ENCODE measurements at places on chromosomes 5 and 9.

DNA sequence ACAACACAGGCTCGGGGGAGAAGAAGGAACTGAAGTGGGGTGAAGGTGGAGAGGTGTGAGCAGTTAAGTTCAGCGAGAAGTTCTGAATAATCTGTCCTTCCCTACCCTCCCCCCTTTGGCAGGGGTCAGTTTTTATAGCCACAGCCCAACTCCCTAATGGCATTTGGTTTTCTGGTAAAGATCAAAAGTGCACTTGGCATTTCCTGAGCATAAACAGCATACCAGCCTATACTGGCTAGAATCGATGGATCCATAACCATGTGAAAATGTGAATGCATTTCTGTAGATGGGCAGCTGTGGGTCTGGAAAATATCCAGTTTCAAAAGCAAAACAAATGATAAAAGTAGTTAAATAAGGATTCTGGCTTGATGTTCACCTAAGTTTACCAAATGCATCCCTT is 410.9 kb downstream of the PLK2 start:
- DNase-seq, result no peak

GRCh38 chr9:5382479-5382878 is 42.8 kb upstream of the RLN1 start:
- DNase-seq, result no peak

- DNase-seq, result no peak
Observed at GRCh38 chr5:18754201-18754600, 1119.9 kb downstream of the TAF11L14 start.

- no peak for DNase-seq
Observed at GRCh38 chr5:120358949-120359348, 105.2 kb upstream of the PRR16 start.

GRCh38 chr9:82382887-82383616 is 394.5 kb downstream of the SPATA31D1 start:
- DNase-seq, result no peak

DNA sequence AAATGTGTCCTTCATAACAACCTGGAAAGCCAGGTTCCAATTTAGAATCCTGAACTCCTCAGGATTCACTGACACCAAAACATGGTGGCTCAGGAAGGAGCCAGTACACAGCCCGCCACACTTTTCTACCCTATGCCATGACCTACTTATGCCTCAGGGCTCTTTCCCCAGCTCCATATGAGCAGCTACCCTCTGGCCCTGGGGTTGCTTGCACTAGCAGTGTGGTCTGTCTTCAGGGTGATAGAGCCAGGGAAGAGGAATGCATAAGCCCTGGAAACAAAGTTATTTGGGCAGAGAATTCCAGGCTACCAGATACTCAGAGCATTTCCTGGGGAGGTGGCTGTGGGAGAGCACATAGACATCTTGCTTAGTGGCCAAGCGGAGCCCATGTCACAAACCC is 15.0 kb upstream of the ECM2 start:
- DNase-seq, result no peak

GRCh38 chr9:26656003-26656870 is 236.4 kb downstream of the CAAP1 start:
- no peak for DNase-seq

DNA sequence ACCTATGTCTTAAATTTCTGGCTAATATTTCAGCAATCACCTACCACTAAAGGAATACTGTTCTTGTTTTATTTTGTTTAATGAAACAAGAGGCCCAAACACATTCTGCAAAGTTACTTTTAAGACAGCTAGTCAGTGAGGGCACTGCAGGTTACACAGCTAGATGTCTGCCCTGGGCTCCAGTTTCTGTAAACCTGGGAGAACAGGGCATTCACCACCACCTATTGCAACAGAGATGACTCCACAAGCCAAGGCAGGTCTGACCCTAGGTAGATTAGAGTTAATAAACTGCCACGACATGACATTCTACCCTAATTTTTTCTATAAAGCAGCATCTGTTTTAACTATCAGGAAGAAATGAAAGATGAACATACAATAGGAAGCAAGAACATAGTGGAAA is 90.8 kb downstream of the SLF1 start:
- no peak for DNase-seq

GRCh38 chr5:179196405-179197079 is 136.4 kb downstream of the ZNF354C start:
- DNase-seq, result no peak

DNA sequence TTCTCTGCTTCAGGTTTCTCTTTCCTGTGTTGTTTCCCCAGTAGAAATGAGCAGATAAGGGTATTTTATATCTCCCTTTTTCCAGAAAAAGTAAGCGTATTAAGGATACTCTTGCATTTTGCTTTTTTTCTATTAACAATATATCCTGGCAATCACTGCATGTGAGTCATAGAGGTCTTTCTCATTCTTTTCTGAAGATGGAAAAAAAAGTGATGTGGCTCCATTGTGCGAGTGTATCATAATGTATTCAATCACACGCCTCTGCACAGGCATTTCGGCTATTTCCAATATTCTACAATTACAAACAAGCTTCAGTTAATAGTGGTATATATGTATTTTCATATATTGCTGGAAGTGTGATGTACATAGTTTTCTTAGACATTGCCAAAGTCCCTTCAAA is 155.9 kb downstream of the MED27 start:
- DNase-seq, result no peak

- no peak for DNase-seq
Observed at GRCh38 chr5:135012951-135013391, 21.1 kb downstream of the PITX1 start.

GRCh38 chr5:74954919-74955318 is 88.7 kb upstream of the FAM169A start:
- no peak for DNase-seq

DNA sequence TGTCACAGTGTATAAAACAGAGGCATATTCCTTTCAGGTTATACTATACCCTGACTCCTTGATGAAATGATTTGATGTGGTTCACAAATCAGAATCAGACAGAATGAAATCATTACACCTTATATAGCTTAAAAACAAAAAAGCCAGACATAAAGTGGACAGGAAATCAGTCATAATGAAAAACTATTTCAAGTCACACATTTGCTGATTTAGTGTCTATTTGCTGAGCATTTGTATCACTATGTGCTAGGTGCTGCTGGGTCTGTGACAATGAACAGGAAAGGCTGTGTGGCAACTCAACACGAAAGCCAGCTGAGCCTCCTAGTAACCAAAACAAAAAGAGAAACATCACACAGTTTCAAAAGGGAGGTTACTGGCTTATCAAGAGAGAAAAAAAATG is 194.0 kb downstream of the EFNA5 start:
- DNase-seq, result peak; percentile 74

GRCh38 chr5:31889001-31889561 is 250.2 kb downstream of the PDZD2 start:
- no peak for DNase-seq

- DNase-seq, result no peak
Observed at GRCh38 chr9:14400658-14400995, 86.7 kb upstream of the NFIB start.

DNA sequence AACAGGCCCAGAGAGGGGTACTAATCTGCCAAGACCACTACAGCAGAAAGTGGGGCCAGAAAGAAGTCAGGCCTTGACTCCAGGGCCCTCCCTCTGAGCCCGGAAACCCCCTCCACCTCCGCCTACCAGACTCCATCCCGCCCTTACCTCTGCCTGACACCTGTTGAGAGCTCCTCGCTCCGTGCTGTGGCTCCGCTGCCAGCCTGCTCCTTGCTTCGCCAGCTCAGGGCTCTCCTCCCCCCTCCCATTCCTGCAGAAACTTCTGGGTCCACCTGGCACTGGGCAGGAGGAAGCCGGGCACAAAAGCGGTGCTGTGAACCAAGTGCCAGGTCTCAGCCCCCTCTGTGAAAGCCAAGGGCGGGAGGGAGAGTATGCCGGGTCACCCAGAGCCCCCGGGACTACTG is 6.4 kb upstream of the ST6GALNAC6 start:
- DNase-seq, result peak; percentile 83

- no peak for DNase-seq
Observed at GRCh38 chr9:28082671-28083070, 509.4 kb upstream of the C9orf72 start.

DNA sequence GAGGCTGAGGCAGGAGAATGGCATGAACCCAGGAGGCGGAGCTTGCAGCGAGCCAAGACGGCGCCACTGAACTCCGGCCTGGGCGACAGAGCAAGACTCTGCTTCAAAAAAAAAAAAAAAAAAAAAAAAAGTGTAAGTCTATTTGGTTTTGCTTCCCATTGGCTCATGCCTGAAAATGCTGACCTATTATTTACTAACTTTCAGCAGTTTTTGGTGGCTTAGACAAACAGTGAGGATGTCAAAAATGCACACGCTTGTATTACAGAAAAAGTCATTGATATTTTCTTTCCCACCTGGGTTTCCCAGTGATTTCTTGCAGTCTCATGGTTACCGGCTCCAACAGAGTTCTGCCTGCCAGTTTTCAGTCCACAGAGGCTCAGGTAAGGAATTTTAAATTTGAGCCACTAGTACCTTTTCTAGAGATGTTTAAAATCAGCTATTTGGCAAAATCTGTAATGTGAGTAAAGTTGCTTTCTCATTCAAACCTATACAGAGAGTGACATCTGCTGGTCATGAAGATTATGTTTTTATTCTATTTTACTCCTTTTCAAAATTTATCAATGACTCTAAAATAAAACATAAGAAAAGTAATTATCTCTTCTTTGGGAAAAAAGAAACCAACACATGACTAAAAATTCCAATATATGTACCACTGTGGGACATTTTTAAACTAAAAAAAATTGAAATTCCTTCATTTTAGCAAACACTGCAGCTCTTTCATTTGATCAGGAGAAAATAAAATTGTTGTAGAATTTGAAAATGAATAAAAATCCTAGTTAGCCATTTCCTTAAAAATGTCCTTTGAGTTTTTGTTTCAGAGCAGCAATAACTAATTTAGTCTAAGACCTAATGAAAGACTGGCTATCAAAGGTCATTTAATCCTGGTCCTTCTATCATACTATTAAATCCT is 8.8 kb downstream of the FAM200C start:
- DNase-seq, result peak; percentile 24

DNA sequence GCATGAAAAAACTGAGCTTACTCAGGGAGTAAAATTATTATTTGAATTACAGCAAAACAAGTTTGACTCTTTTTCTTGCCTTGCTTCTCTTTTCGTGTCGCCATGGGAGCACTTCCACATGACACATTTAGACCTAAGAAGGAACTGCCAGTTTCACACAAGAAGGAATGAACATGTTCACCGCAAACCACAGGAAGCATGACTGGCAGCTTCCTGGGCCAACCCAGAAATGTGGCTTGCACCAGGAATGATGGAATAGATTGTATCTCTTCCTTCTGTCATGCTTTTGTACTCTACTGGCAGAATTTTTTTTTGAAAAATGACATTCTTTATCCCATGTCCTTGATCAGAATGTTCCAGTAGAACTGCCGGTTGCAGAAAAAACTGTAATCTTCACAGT is 32.9 kb upstream of the MAN2A1 start:
- peak; percentile 55 for DNase-seq

DNA sequence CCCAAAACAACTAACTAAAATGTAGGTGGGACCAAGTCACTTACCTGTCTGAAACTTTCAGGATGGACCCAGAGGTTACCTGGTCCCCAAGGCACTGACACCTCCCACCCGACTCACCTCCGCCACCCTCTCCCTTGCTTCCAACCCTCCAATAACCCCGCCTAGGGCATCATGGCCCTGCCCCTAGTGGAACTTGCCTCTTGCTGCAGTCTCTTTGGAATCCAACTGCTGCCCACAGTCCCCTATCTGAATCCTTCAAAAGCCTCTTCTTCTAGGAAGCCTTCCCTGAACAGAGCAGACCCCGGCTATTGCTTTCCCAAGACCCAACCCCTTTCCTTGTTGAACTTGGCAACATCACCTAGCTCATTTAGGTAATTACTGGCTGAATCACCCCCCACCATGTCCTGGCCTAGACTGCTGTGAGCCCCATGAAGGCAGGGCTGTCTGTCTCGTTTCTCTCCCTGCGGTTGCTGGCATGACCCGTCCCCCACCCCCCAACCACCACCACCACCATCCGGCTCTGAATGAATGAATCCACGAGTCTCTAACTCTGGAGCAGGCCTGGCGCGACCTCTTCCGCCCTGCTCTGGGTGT is 9.4 kb downstream of the CRB2 start:
- DNase-seq, result no peak

GRCh38 chr5:9376363-9377117 is 169.3 kb downstream of the SEMA5A start:
- DNase-seq, result no peak

DNA sequence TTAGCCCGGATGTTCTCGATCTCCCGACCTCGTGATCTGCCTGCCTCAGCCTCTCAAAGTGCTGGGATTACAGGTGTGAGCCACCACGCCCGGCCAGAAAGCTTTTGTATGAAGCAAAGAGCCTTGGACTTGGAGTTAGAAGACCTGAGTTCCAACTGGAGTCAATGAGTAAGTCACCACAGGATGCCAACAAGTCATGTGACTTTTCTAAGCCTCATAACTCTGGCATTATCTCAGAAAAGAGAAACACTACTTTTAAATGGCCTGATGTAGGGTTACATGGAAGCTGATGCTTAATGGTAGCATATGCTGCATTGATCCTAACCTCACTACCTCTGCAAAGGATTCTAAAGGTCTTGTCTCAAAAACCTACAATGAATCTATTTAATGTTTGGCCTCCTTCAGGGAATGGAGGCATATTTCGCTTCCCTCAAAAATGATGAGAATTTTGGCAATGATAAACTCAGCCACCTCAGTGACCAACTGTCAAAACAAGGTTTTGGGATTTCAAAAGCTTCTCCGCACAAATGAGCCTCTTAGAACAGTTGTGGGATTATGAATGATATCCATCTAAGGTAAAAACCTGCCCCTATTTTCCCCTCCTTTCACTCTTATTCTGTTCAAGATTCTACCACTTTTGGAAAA is 236.8 kb downstream of the ACTL7B start:
- no peak for DNase-seq

DNA sequence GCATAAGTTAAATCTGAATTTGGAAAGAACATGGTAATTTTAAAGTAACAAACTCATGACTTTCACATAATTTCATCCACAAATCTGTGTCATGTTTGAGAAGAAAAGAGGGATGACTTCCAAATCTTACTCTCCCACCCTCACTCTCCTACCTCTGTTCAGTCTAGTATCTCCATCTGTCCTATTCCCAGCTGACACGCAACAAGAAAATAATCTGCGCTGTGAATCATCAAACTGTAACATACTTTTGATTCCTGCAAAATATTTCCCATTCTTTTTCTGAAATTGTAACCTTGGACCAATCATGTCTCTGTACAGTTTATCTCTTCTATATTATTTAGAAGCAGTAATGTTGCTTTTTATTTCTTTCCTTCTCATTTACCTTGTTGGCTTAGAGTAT is 91.4 kb downstream of the SLC12A2 start:
- DNase-seq, result no peak

DNA sequence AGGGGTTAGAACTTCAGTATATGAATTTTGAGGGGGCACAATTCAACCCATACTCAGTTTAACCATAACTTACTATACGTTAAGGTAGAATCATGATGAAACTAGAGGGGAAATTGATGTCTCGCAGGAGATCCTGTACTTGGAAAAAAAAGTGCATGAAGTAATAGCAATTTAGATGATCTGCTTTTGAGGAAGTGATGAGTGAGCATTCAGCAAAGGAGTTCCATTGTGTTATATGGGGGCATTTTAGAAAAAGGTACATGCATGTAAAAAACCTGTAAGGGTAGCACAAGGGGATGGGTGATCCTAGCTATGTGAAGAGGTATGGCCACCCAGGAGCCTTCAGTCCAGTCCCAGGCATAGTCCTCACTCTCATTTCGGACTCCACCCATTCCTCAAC is 14.8 kb upstream of the TMC1 start:
- DNase-seq, result no peak

GRCh38 chr5:127943061-127943371 is 140.6 kb upstream of the SLC12A2 start:
- no peak for DNase-seq

Measured in CD4-positive, alpha-beta T cell treated with Interleukin-12 subunit alpha and Interleukin-12 subunit beta, for 1 hour (primary cell).